ENCODE measurements at places on chromosomes 4 and X.
A peak's percentile ranks its signal among the peaks of the same experiment; 100 is the strongest.

DNA sequence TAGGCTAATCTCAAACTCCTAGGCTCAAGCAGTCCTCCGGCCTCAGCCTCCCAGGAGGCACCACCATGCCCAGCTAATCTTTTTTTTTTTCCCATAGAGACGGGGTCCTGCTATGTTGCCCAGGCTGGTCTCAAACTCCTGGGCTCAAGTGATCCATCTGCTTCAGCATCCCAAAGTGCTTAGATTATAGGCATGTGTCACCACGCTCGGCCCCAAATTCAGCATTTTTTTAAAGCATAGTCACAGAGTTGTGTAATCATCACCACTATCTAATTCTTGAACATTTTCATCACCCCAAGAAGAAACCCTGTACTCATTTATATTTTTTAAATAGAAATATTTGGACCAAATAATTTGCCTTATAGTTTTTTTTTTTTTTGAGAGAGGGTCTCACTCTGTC, 10.3 kb downstream of the CENPI start:
- DNase-seq: no peak

GRCh38 chrX:8946563-8946962, 87.4 kb downstream of the FAM9B start:
- DNase-seq: no peak

DNA sequence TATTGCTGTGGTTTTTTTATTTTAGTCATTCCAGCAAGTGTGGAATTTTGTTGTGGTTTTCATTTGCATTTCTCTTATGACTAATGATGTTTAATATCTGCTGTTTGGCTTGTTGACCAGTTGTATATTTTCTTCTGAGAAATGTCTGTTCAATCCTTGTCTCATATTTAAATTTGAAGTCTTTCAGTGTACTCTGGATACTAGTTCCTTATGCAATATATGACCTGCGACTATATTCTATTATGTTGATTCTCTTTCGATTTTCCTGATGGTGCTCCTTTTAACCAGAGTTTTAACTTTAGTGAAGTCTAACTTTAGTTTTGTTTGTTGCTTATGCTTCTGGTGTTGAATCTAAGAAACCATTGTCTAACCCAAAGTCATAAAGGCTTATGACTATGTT, 1528.0 kb downstream of the TECRL start:
- no peak for DNase-seq

DNA sequence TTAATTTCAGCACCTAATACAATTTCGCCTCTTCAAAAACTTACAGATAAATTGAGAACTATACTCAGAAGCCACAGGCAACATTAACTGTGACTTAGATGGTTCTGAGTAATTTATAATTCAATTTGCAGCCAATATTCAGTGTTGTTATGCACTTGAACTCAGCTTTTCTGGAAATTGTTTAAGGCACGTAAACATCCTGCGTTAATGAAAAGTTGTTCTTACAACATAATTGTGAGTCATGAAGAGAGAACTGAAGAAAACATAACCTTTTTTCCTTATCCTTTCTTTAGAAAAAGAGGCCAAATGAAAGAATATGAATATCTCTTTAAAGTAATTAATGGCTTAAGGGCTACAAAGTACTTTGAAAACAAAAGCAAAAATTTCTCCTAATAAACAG, 16.6 kb upstream of the H2AZ1 start:
- no peak for DNase-seq

DNA sequence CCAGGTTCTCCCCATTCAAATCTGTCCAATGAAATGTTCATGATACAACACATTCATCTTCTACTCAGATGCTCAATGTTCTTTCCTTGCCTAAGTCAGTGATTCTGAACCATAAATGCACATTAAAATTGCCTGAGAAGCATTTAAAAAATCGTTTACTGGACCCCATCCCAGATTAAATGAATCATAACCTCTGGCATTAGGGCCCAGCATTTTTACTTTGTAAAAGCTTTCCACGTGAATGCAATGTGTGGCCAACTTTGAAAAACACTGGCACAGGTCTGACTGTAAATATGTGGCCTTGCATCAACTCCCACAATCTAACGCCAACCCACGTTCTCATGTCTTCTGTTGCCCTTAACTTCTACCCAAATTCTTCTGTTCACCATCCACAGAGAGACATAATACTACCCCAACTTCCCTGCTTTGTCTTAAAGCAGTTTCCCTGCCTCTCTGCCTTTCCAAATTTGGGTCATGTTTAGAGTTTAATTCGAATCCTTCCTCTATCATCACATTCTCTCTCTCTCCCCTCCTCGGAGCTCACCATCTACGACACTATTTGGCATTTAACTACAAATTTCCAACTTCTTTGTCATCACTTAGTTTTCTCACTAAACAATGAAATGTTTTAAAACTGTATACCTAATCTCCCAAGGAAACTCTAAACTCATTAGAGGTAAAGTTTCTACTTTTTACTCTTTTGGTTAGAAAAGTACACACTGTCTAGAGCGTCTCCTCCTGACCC, 78.7 kb downstream of the PRKG2 start:
- peak; percentile 78 for DNase-seq

GRCh38 chr4:168891688-168892087, 118.4 kb downstream of the CBR4 start:
- no peak for DNase-seq

- no peak for DNase-seq
These were observed 26.6 kb downstream of the ANAPC4 start for GRCh38 chr4:25403699-25404098.

DNA sequence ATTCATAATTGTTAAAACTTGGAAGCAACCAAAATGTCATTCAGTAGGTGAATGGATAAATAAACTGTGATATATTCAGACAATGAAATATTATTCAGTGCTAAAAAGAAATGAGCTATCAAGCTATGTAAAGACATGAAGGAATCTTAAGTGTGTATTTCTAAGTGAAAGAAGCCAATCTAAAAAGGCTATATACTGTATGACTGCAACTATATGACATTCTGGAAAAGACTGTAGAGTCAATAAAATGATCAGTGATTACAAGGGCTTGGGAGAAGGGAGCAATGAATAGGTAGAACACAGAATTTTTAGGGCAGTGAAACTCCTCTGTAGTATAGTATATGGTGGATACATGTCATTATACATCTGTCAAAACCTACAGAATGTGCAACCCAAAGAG, 139.9 kb downstream of the FRYL start:
- no peak for DNase-seq

All from AG08395 (cell line).